ENCODE measurements at places on chromosomes 3 and 15.

GRCh38 chr3:111373861-111374260, 168.1 kb upstream of the CD96 start:
- DNase-seq = no peak

GRCh38 chr3:81554801-81555200, 206.6 kb downstream of the GBE1 start:
- DNase-seq = no peak

- DNase-seq = no peak
These were observed 60.9 kb upstream of the ATP11B start for GRCh38 chr3:182732232-182733015.

GRCh38 chr3:30524357-30525040, 81.9 kb upstream of the TGFBR2 start:
- peak; percentile 10 for DNase-seq

DNA sequence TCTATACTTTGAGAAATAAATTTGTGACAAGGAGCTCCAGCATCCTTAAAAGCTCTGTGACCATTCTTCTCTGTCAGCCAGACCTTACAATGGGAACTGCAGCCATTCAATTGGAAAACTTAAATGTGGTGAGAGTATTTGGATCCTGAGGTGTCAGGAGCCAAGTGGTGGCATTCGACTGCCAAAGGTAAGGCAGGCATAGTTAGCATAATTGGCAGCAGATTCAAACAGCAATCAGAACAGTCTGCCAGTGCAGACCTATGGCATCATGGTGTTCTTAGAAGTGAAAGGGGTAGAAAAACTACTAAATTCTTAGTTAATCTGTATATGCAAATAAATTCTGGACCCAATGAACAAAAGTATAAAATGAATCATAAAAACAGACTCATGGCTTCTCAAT, 18.2 kb upstream of the FNDC3B start:
- DNase-seq = no peak

GRCh38 chr3:31285833-31286486, 246.8 kb upstream of the STT3B start:
- DNase-seq = no peak

- DNase-seq = no peak
These were observed 11.0 kb downstream of the CXCR6 start for GRCh38 chr3:45954306-45954705.

DNA sequence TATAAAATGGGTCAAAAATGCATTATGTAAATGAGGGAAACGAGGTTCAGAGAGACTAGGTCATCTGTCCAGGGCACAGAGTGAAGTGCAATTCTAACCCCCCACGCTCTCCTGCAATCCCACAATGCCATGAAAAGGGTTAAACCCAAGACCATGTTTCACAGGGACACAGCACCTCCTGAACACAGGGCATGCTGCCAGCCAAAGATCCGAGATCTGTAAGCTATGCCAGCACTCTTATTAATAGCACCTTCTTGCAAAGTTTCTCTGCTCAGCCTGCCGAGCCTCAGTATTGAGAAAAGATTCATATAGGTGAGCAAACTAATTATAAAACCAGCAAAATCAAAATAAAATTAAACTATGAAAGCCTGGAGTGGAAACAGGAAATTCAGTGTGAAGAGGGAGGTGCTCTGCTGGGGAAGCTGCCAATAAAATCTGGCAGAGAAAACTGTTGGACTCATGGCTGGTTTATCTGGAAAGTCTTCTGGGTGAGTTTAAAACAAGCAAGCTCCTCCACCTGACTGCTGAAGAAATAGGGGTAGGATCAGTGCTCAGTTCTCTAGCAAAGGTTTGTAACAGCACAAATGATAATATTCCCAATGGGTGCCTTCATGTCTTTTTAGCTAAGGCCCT, 50.3 kb downstream of the LRIG1 start:
- no peak for DNase-seq

DNA sequence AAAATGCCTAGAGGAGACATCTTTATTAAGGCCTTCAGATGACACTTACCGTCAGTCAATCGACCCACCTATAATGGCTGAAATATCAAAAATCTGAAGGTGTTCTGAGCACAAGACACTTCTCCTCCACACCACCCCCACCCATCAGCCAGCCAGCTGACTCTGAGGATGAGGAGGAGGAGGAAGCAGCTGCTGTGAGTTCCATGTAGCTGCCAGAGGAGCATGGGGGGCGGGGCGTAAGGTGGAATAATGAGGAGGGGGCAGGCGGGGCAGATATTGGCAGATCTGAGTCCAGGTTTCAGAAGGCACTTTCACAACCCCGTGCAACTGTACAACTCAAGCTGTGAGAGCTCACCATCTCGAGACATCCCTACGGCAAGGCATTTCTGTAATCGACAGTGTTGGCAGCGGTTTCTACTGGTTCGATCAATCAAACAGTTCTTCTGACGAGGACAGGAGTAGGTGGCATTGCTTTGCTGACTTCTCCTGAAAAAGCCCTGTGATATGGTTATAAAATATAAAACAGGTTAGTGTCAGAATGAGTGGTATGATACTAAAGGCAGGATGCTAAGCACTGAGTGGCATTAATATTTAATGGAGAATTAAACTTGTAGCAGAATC, 35.4 kb upstream of the ICE2 start:
- no peak for DNase-seq

- DNase-seq = no peak
These were observed 94.7 kb upstream of the TUSC7 start for GRCh38 chr3:116614795-116615362.

DNA sequence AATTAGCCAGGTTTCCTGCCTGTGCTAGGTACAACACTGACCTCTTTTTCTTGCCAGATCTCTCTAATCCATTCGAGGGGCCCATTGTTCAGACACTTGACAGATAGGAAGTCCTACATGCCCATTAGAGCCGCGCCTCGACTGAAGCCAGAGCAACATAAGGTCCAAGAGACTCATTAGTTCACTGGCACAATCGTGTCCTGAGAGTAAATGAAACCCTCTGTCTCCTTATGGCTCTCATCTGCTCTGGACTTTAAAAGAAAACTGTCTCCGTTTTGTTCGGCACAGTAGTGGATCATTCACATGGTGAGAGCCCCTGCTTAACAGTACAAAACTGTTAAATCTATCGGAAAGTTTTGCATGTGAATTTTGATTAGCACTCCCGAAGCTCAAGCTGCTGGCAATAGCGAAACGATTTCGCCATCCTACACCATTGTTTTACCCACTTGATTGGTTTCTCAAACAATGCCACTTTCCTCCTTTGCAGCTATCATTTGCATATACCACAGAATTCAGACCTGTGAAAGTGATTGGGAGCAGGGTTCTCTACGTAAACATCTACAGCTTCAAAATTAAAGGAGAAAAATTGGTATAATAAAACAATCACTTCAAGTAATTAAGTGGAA, 19.0 kb upstream of the C15orf61 start:
- no peak for DNase-seq

GRCh38 chr3:55937301-55937700, 450.2 kb upstream of the WNT5A start:
- DNase-seq = no peak

- DNase-seq = no peak
These were observed 347.5 kb downstream of the CNTN4 start for GRCh38 chr3:2446146-2446545.

- DNase-seq = no peak
These were observed at the start of gene SIDT1 for GRCh38 chr3:113531826-113532697. Gene SIDT1 (plus strand): TSS chr3:113532555. CDS start chr3:113533022, 467 bp downstream.

Measured in GF-D8 (cell line).